ENCODE measurements at places on chromosomes 5 and 9. TPM values are rescaled to one million over a fixed set of nuclear protein-coding genes. Genes with fewer than 3 reads are reported as not detected.

Gene FAM78A
- total RNA-seq = 24.7 TPM

Gene ADAMTS6
- total RNA-seq = 0.86 TPM

Gene IL4
- total RNA-seq = not detected

Gene CCDC152
- 7.9 TPM for total RNA-seq

DNA sequence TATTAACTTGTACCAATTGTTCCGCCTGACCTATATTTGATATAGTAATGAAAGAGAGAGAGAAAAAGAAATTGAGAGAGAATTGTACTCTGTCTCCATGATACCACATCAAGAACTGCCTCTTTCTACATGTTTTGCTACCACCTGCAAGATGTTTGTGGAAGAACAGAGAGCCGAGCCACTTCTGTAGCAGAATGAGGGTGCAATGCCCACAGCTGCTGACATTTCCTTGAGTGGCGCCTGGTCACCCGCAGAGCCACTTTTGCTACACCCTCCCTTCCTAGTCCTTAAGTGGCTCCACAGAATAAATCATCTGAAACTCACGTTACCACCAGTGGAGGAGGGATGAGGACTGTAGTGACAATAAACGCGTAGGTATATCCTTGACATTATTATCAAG, 17.1 kb upstream of the FAM81B start:
- DNase-seq = no peak

- no peak for DNase-seq
Measured at GRCh38 chr5:133106761-133107572, 55.2 kb downstream of the HSPA4 start.

DNA sequence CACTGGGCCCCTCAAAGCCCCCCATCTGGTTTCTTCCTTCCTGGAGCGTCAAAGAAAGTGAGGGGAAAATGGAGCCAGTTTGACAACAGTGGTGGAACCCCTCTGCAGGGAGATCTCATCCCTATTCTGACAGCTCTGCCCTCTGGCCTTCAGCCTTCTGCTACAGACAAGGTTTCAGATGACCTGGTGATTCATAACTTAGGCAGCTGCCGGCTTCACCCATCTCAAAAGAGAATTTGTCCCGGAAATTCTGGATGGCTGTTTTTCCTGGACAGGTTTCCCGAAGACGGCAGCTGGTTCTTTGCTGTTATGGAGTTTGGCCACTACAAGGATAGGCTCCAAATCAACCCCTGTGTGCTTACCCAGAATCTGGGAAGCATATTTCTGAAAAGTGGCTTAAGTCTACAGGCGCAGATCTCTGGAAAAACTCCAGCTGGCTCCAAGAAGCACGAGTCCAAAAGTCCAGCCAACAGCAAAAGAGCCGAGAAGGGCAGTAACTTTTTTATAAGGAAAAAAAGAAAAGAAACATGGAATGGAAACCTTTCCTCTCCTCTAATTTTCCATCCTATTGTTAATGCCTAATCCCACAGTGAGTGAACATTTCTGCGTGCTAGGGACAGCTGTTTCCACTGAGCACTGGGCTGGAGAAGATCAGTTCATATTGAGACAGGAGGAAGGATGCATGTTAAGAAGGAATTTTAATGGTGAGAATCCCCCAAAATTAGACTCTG, 54.5 kb downstream of the ZNF366 start:
- no peak for DNase-seq

DNA sequence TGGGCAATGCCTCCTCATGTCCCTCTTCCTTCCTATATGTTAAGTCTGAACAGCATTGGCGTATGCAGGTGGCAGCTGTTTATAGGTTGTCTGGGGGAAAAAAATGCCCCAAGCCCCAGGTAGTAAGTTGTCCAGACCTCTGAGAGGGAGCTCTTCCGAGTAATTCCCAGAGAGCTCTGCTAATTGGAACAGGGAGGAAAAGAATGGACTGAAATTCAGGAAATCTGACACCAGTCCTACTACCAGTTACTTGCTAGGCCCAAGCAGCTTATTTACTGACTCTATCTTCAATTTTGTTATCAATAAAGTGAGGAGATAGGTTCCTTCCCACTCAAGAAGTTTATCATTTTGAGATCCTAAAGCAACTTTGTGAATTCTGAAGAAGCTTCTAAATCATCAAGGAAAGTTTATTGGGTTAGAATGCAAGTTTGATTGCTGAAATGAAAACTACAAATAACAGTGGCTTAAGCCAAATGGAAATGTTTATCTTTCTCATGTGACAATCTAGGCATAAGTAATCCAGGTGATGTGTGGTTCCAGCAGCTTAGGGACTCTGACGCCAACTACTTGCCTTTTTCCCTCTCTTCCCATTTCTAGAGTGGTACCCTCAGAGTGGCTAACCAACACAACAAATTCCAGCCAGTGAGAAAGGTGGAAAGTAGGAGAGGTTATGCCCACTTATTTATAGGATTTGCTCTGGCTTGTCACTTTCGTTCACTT, 5.6 kb downstream of the STK32A start:
- no peak for DNase-seq
